GM23248 (cell line): ENCODE measurements at places on chromosomes 3 and 15. TPM values are rescaled to one million over a fixed set of nuclear protein-coding genes. Genes with fewer than 3 reads are reported as not detected.
A peak's percentile ranks its signal among the peaks of the same experiment; 100 is the strongest.

GRCh38 chr3:122661633-122662032 lies 19.0 kb upstream of the PARP14 start:
- DNase-seq: no peak
- H3K4me3 ChIP-seq: no peak overlapping the region
- no peaks in the 10 kb centered on the region; the same call in 1 of the 2 replicates for H3K27me3 ChIP-seq
- H3K4me1 ChIP-seq: no peaks in the 10 kb centered on the region

- no peak overlapping the region for H3K27ac ChIP-seq
- H3K4me1 ChIP-seq: 0 out of 2 replicates have a peak, but pooled peaks cover 5% of the 10 kb centered on the region
- no peaks in the 10 kb centered on the region for H3K36me3 ChIP-seq
- peak; percentile 35 for DNase-seq
- no peak overlapping the region for H3K4me3 ChIP-seq
Measured at GRCh38 chr15:76964157-76964556, 30.8 kb upstream of the PSTPIP1 start.

GRCh38 chr3:59527493-59527892 lies 477.7 kb upstream of the CFAP20DC start:
- no peaks in the 10 kb centered on the region for H3K4me1 ChIP-seq
- H3K27me3 ChIP-seq: no peaks in the 10 kb centered on the region
- peak; percentile 6 for DNase-seq
- H3K36me3 ChIP-seq: no peaks in the 10 kb centered on the region

- peak; percentile 43 for DNase-seq
- H3K4me1 ChIP-seq: 0 out of 2 replicates have a peak, but pooled peaks cover 2% of the 10 kb centered on the region
- no peak overlapping the region for H3K4me3 ChIP-seq
- no peaks in the 10 kb centered on the region for H3K27me3 ChIP-seq
- H3K27ac ChIP-seq: no peak overlapping the region
Measured at GRCh38 chr3:37024092-37024491, 30.8 kb downstream of the MLH1 start.

DNA sequence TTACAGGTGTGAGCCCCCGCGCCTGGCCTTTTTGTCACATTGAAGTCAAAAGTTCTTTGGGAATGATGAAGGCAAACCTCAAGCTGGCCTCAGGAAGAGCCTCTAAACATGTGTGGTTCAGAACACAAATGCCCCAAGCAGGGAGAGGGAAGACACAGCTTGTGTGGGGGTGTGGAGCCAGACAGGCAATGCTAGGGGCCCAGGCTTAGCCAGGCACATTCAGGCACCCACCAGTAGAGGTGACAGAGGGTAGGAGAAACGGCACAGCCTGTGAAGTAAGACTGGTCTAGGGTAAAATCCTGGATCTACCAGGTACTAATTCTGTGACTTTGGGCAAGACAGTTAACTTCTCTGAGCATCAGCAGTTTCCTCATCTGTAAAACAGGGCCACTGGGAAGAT lies 3.5 kb downstream of the HDC start:
- no peak overlapping the region for H3K27ac ChIP-seq
- H3K36me3 ChIP-seq: no peaks in the 10 kb centered on the region
- no peaks in the 10 kb centered on the region for H3K4me1 ChIP-seq
- peaks cover 33% of the 10 kb centered on the region for H3K27me3 ChIP-seq

GRCh38 chr3:126939338-126939718 lies 43.6 kb upstream of the PLXNA1 start:
- H3K4me3 ChIP-seq: no peak overlapping the region
- no peaks in the 10 kb centered on the region for H3K27me3 ChIP-seq
- H3K4me1 ChIP-seq: no peaks in the 10 kb centered on the region; the same call in 1 of the 2 replicates

GRCh38 chr3:192273001-192273696 lies 454.2 kb downstream of the FGF12 start:
- no peaks in the 10 kb centered on the region for H3K27me3 ChIP-seq
- H3K36me3 ChIP-seq: no peaks in the 10 kb centered on the region
- no peak overlapping the region for H3K27ac ChIP-seq

Gene SPRED1
- 33.5 and 34.0 TPM in 2 replicates for total RNA-seq

Gene INSYN1
- total RNA-seq: 8.1 and 10.4 TPM in 2 replicates

Gene CA12
- total RNA-seq: 41.1 and 41.8 TPM in 2 replicates

Gene CACNA2D2
- total RNA-seq: not detected in 2 replicates

Gene CNTN3
- 18.5 and 24.4 TPM in 2 replicates for total RNA-seq
